ENCODE measurements at places on chromosomes 2 and 18.

DNA sequence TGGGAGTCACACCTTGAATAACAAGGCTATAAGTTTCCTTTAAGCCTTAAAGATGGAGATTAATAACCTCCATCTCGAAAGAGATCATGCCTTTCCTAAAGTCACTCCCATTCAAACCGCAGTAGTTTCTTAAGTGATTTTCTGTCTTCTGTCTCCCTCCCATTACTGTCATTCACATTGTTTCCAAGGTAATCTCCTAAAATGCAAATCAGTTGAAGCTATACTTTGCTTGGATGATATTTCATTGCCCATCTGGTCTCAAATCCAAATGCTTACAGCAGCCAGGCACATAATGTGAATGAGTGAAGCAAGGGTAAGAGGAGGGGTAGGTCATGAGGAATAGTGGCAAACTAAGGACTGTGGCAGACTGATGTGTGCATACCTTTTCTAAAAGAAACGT, 116.4 kb downstream of the CCDC141 start:
- no peak for DNase-seq

DNA sequence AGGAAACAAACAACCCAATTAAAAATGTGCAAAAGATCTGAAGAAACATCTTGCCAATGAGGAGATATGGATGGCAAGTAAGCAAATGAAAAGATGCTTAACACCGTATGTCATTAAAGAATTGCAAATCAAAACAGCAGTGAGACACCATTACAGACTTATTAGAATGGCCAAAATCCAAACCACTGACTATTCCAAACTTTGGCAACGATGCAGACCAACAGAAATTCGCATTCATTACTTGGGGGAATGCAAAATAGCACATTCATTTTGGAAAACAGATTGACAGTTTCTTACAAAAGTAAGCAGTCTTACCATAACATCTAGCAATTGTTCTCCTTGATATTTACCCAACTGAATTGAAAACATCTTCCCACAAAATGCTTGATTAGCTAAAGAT, 1118.7 kb downstream of the SUCLG1 start:
- no peak for DNase-seq

DNA sequence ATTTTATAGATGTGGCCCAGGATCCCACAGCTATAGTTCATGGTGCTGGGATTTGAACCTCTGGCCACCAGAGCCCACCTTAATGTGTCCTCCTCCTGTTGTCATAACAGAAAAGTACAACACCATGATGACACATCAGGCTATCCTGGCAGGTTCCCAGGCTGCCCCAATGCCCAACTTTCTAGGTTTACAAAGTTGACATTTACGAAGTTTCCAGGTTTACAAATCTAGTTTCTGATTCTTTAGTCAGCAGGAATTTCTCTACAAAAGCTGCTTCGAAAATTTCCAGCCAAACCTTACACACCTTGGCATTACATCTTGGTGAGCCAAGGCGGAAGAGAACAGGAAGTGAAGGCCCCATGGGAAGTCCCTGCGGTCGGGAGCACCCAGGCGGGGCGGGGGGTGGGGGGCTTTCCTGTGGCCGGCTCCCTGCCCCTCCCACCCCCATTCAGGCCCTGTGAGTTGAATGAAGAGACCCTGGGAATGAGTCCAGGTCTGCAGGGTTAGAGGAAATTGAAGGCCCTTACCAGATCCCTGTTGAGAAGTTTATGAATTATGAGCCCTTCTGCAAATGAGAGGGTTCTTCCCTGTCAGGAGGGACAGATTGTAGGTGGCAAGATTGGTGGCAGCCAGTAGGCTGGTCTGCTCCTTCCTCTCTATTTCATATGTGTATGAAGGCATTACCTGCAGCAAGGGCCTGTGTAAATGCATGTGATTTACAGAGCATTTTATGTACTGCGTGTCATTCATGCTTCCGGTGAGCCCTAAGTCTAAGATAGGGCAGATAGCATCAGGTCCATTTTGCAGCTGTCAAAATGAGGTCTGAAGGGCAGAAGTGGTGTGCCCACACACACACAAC, 11.1 kb upstream of the IL1RN start:
- no peak for DNase-seq

DNA sequence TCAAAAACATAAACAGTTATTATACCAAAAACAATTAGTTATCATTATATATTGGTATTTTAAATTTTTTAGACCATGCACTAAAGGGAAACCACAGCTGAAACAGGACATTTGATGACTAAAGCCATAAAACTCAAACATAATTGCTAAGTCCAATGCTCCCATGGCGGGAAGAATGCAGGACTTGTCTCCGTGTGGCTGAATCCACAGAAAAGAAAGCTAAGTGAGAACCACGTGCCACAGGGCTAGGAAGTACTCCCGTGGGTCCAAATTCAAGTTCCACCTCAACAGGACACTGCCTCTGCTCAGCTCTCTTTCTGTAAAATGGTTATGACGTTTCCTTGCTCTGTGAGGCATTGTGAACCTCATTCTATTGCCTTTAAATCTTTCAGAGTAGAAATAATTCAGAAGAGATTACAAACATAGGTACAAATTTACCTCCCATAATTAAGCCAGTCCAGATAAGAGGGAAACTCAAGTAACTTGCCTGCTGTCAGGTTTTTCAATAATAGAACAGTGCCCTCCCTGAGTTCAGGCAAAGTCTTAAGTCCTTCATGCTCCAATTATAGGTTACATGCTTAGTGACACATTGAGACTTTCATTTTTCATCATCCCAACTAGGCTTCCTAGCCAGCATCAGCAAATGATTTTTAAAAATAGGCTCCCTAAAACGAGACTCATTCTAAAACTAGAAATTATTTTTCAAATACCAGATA, 36.7 kb downstream of the FTCDNL1 start:
- no peak for DNase-seq

- DNase-seq: no peak
Observed at GRCh38 chr2:231378026-231378722, 17.3 kb upstream of the B3GNT7 start.

GRCh38 chr2:231627384-231628120, 34.9 kb downstream of the TEX44 start:
- DNase-seq: peak; percentile 10

DNA sequence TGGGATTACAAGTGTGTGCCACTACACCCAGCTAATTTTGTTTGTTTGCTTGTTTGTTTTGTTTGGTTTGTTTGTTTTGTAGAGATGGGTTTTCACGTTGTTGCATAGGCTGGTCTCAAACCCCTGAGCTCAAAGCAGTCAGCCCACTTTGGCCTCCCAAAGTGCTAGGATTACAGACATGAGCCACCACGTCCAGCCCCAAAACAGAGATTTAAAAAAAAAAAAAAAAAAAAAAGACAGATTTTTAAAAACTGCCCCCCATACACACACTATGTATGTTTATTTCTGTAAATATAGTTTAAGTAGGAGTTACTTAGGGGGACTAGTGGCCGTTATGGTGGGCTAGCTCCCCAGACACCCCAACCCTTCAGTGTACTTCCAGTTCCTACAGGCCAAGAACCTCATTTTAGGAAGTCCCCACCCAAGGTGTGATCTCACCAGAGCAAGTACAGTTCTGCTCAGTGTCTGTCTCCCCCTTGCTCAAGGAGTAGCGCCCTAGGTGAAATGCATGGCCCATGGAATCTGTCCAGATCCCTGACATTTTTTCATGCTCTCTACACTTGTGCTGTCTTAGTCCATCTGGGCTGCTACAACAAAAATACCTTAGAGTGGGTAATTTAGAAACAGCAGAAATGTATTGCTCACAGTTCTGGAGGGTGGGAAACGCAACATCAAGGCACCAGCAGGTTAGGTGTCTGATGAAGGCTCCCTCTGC, 1.6 kb upstream of the TMBIM1 start:
- DNase-seq: no peak

- DNase-seq: no peak
Observed at GRCh38 chr18:12296457-12296856, 11.6 kb upstream of the TUBB6 start.

GRCh38 chr2:48249631-48250473, 280.1 kb upstream of the STON1 start:
- DNase-seq: peak; percentile 33

DNA sequence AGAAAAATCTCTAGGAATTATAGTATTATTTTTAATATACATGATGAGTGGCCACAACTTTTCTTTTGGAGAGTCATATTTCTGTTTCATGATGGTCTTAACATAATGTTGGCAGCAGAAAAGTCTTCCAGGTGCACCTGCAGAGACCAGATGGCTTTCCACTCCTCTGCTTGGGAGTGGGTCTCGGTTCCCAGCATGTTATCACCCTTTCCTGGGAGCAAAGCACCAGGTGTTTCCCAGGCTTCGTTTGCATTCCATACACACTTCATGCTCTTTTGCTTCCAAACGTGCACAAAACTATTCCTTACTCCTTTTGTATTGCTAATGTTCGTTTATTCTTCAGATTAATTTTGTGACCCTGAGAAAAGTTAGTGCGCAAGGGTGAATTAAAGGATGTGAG, 305.2 kb downstream of the CDH2 start:
- no peak for DNase-seq

GRCh38 chr2:75560022-75560767, 544 bp downstream of the EVA1A start:
- no peak for DNase-seq

- DNase-seq: no peak
Observed at GRCh38 chr2:14827226-14828023, 194.9 kb downstream of the LRATD1 start.

DNA sequence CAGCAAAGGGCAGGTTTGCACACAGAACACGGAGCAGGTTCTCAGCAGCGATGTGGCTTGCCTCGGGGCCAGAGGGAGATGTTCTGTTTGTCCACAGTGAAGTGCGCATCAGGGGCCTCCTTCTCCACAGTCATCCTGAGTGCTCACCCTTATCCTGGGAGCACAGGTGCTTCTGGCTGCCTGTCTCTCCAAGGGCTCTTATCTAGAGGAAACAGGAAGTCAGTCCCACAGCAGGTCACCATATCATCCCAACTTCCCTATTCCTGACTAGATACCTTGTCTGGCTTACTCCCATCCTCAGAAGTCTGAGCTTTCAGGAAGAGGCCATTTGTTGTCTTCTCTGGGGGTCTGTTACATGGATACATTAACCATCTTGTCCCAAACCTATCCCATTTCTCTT, at the start of gene CD207:
CD207 (minus strand) TSS at position 174 of the 400 bp plus-strand sequence; CDS start at position 134, 40 bp downstream.
- no peak for DNase-seq

- no peak for DNase-seq
Observed at GRCh38 chr2:21468624-21469023, 344.9 kb downstream of the TDRD15 start.

- no peak for DNase-seq
Observed at GRCh38 chr2:60552851-60553494, 481 bp downstream of the BCL11A start.

GRCh38 chr2:106189325-106189724, 4.8 kb downstream of the UXS1 start:
- DNase-seq: no peak

GRCh38 chr2:40859617-40860016, 407.7 kb upstream of the SLC8A1 start:
- no peak for DNase-seq

GRCh38 chr2:102606353-102606752, 13.0 kb upstream of the SLC9A2 start:
- DNase-seq: no peak

DNA sequence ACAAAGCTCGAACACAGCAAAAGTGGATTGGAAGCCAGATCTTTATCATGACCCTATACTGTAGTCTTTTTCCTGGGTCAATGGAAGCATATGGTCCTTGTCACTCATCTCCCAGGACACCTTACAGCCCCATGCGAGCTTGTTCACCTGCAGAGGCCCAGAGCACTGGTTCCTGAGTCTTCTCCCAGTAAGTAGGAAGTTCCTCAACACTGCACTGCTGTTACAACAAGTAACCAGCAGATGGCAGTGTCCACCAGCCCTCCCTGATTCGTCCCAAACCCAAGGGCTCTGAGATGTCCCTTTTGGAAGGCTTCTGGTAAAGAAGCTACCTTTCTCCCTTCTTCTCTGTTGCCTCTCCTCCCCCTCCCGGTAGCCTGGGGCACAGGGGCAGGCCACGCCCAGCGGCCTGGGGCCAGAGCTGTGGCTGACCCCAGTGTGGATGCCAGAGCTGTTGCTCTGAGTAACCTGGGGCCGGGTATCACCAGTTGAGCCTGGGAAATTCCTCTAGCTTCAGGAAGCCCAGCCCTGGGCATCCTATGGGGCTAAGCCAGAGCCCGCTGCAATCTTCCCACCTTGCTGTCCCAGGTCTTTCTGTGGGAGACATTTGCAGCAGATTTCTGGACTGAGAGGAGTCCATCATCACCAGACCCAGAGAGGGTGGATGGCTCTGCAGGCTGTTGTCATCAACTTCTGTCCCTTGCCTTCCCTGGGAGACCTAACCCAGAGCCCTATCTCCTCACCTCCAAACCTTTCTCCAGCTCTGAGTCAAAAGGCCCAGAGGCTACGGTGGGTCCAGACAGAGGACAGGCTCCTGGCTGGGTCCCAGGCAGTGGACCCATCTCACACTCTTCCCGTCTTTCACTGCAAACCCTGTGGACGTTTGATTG, 5.3 kb upstream of the GDF7 start:
- DNase-seq: peak; percentile 85

- peak; percentile 61 for DNase-seq
Observed at GRCh38 chr2:64524604-64525316, 632 bp downstream of the AFTPH start.

DNA sequence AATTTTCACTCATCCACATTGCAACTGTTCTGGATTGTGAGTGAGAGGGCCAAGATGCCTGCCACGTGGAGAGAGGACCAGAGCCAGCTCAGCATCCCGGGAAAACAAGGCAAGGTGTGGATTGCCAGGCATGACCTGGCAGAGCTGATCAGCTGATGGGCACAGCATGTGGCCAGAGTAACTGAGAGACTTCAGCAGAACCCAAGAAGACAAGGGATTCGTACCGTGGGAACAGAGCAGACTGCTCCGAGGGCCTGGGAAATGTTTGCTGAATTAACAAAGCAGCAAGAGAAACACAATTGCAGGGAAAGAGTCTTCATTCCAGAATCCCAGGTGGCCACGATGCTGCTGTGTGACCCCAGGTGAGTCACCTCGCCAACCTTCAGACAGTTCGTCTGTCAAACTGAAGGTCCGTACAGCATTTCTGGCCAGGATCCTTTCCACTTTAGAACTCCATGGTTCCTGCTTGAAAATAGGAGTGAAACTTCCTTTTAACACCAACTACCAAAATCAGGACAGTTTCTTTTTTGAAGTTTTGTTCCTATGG, 26.3 kb upstream of the POMC start:
- DNase-seq: no peak

- DNase-seq: peak; percentile 49
Observed at GRCh38 chr2:237932731-237933131, 34.1 kb upstream of the UBE2F start.

DNA sequence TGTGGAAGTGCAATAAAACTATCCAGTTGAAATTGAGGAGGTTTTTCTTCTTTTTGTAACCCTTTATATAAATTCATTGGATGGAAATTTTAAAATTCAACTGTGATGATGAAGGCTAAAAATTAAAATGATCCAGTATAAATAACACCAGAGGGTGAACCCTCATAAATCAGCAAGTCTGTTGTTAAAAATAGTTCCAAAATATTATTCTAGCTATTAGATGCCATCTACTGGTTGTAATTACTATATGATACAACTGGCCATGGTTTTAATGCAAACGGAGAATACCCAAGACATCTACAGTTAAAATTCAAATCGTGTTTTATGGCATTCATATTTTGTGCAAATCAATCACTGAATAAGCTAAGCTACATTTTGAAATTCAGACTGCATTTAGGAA, 53.8 kb downstream of the TMEM200C start:
- no peak for DNase-seq
